ENCODE measurements at places on chromosomes 13 and 19.
A peak's percentile ranks its signal among the peaks of the same experiment; 100 is the strongest.

- DNase-seq, result no peak
These were observed 108.5 kb downstream of the RGCC start for GRCh38 chr13:41565846-41566245.

DNA sequence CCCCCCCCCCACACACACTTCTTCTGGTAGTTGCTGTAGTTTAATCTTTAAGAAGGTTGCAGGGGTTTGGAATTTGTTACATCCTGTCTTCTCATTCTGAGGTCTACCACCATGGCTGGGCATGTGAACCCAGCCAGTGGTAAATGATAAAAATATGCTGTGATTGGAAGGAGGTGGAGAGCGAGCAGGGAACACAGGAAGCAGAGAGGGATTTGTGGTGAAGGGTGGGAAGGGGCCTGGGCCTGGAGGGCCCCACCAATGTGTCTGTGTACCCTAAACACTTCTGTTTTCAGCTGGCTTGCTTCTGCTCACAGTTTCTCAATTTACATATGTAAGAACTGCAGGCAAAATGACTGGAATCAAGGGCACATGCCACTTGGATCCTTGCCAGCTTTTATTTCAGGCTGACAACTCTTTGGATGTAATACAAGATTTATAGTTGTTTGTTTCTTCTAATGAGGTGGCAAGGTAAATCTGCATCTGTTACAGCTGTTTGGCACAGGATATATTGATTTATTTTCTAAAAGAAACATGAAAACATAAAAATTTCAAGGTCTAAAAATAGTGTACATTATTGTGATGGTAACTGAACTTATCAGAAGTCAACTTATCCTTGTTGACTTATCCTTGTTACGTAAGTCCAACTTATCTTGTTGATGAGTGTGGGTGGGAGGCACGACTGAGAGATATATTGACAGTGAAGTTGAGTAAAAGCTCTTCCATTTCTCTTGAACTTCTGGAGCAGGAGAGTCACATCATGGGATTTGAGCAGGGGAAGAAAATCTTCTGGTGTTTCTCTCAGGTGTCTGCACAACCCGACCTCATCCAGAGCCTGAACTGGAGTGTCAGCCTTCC is 313.2 kb downstream of the SHISA2 start:
- peak; percentile 85 for DNase-seq

GRCh38 chr19:48081106-48081505 is 29.5 kb downstream of the PLA2G4C start:
- no peak for DNase-seq

GRCh38 chr13:32863596-32863995 is 152.6 kb upstream of the KL start:
- DNase-seq, result no peak

DNA sequence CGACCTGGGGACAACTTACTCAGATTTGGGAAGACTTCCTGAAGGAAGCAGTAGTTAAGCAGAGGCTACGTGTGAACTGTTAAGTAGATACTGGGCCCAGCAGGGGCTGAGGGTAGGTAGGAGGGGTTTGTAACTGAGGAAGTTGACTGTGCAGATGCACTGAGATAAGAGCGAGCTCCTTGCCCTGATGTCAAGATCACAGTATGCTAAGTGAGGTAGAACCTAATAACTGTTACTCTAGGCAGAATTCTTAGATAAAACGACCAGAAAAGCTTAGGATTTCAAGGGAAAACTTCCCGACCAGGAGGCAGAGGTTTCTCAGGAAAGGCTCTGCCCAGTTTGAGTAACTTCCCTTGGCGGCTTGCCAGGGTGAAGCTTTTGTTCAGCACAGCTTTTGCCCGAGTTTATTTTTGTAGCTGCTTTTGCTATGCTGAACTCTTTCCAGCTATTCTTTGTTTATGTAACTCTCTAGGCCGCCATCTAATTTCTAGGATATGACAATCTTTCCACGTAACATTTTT is 632.1 kb downstream of the DIAPH3 start:
- peak; percentile 83 for DNase-seq

DNA sequence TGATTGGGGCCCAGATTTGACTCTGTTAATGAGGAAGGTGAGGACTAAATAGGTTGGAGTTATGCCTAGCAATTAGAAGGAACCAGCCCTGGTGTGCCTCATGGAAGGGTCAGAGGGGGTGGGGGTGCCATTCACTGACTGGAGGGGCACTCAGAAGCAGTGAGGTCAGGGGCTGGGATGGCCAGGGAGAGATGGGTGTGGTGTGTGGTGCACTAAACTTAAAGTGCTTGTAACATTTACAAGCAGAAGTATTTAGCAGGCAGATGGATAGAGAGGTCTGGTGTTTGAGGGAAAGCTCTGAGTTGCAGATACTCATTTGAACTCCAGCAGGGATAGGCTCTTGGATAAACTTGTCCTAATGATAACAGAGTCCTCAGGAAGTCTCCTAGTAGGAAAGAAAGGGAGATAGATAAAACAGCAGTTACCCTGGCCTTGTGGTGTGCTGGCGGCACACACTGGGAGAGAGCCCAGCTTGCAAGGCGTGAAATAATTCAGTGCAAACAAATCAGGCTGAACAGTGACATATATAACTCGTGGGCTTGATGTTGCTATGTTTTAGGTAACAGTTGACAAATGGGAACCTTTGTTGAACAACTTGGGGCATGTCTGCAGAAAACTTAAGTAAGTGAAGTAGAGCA is 20.0 kb upstream of the UPF3A start:
- no peak for DNase-seq

DNA sequence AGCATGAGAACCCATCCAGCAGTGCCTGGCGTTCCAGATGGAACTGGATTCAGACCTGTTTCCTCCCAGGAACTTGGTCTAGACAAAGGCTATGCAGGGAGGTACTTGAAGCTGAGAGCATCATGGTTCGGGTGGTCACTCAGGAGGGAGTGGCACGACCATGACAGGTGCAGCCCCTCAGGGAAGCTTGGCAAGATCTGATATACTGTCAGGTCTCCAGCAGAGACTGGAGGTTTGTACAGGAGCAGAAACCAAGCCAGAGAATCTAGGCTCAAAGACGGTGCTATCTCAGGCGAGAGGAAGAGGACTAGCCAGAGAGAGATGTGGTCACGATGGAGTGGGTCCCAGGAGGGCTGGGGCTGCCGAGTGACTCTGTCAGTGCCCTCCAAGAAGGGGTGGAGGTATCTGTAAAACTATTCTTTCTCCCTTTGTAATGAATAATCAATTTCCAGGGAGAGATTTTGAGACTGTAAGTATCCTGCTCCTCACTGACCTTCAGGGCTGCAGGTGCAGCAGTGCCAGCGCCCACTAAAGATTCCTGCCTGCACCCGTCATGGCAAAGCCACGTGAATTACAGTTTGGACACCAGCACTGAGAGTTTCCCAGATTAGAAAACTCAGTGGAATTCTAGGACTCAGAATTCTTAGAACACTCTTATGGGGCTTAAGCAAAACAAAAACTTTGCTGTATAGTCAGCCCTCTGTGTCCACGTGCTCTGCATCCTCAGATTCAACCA is 10.2 kb upstream of the DCUN1D2 start:
- DNase-seq, result no peak

DNA sequence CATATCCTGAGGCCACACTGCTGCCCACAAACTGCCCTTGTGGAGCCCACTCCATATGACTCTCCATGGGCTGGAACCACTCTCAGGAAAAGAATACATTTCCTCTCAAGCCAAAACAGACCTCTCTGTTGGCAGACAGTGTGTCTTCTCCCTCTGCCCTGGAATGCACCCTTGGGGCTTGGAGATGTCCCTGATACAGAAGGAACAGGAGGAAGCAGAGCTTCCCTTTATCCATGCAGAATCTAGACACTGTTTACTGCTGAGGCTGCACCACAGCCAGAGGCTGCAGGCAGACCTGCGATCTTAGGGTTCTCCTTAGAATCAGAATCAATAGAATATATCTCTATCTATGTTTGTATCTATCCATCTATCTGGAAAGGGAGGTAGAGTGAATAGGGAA is 26.8 kb upstream of the CYP4F8 start:
- no peak for DNase-seq

DNA sequence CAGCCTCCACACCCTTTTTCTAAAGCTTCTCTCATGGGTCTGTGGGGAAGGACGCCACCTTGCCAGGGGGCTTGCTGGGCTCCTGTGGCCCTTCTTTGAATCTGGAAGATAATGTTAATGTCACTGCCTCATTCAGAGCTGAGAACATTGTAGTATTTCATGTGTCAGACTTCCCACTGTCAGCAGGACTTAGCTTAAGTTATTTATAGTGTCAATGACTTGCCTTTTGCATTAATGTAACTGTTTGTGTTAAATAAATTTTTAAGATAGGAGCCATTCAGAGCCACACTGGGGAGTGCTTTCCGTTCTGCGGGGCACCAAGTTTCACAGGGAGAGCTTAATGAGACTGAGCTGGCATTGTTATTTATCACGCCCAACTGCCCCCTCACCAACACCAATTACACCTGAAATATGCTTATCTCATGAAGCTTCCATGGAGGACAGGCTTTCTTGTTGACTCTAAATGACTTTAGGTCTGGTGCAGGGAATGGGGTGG is 226.9 kb upstream of the UBL3 start:
- DNase-seq, result no peak

DNA sequence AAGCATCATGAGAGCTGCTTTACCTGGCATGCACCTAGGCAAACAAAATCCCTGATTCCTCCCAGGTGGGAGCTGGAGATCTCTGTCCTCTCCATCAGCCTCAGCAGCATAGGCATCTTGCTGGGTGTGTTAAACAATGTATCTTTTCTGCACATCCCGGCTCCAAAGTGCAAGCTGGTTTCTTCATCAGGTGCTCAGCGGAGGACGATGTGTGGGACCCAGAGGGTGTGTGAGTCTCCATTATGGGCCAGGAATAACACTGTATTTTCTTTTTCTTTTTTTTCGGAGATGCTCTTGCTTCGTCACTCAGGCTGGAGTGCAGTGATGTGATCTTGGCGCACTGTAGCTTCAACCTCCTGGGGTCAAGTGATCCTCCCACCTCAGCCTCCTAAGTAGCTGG is 9.9 kb downstream of the CNFN start:
- DNase-seq, result no peak

DNA sequence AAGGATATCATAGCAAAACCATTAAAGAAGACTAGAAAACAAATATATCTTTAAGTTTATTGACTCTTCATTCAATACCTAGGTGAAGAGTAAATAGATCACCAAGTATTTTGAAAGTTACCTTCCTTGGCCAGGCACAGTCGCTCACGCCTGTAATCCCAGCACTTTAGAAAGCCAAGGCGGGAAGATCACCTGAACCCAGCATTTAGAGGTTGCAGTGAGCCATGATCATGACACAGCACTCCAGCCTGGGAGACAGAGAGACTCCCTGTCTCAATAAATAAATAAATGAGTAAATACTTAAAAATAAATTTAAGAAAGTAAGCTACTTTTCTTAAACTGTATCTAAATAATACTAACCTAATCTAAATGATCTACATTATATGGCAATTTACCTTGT is 8.9 kb upstream of the WBP4 start:
- DNase-seq, result no peak

Data from Jurkat, Clone E6-1 (cell line).